ENCODE measurements at places on chromosomes 13 and 19.

- DNase-seq = no peak
These were observed 1044.4 kb downstream of the UQCRFS1 start for GRCh38 chr19:28168557-28168956.

GRCh38 chr13:88761145-88761544 lies 1090.0 kb downstream of the SLITRK5 start:
- DNase-seq = no peak

- DNase-seq = no peak
These were observed 55.7 kb downstream of the TM9SF2 start for GRCh38 chr13:99556867-99557443.

DNA sequence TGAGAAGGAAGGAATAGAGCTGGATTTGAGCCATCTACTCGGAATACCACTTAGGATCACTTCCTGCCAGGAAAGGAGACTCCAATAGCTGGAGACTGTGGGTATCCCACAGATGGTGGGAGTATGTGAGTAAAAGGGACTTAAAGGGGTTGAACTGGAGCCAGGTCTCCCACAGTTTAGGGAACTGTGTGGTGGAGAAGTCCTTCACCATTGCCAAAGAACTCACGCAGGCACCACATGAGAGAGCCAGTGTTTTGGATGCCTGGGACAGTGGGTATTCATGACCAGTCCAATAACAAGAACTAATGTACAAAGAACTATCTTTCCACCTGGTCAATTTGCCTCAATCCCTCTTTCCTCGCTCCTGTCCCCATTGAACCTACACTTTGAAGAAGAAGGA lies 24.4 kb upstream of the MYCBP2 start:
- DNase-seq = no peak

DNA sequence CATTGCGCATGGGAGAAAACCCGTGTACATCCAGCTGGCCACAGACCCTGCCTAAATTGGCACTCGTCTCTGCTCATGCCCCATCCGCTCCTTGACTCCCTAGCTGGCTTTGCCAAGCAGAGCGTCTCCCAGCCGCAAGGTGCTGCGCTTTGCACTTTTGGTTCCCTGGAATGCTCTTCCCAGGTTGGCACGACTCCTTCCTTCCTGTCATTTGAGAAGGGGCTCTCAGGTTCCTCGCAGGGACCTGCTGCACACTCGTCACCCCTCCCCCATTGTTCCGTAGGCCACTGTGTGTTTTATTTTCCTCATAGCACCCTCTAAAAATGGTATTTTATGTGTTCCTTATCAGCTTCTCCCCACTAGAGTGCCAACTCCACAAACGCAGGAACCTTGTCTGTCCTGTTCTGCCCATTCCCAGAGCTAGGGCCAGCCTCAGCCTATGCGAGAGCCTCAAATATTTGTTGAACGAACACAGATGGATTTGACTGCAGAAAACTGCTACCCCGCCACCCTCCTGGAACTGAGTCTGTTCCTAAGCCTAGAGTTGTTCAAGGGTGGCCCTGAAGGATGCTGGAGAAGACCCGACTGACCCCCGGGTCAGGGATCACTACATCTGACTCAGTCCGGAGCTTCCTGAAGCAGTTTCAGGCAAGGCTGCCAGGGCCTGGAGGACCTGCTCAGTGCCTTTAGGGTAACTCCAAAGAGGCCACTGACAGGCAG lies 8.4 kb upstream of the CEBPA start:
- no peak for DNase-seq

- DNase-seq = peak; percentile 24
These were observed 96.6 kb downstream of the SIPA1L3 start for GRCh38 chr19:38003438-38004185.

- no peak for DNase-seq
These were observed 235.8 kb downstream of the EFNB2 start for GRCh38 chr13:106299621-106300020.

DNA sequence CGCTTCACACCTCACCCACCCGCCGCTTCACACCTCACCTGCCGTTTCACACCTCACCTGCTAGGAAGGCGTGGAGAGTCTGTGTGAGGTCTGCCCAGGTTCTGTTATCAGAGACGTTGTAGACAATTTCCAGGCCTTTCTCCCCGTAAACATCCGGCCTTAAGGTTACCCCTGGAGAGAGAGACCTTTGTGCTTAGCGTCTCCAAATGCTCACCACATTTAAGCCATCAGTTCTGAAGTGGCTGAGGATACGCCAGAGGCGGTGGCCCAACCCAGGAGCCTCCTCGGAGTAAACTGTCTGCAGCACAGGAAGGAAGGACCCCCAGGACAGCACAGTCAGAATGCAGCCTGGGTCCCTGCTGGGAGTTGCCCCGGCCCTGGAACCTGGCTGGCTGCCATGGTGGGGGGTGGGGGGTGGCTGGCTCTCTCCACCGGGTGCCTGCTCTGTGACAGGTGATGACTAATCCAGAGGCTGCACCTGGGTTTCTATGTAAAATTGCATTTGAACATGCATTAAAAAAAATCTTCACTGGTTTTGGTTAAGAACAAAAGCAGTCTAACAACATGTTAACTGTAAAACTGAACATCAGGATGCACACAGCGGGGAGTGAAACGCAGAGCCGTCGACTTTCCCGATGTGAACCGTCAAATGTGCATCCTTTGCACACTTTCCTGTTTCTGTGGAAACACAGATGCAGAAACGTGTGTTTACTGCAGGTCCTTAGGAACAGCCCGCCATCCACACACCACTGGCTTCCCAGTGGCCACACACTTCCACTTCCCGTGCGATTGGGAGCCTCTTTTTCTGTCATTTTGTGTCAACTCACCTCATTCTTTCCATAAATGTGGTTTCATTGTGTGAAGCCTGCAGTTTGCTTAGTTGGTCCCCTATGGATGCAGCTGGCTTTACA lies 4.5 kb downstream of the ATP4B start:
- DNase-seq = no peak

DNA sequence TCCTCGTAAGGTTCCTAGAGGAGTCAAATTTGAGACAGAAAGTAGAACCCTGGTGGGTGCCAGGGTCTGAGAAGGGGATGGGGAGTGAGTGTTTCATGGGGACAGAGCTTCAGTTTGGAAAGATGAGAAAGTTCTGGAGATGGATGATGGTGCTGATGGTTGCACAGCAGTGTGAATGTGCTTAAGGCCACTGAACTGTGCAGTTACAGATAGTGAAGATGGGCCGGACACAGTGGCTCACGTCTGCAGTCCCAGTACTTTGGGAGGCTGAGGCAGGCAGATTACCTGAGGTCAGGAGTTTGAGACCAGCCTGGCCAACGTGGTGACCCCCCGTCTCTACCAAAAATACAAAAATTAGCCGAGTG lies 917 bp downstream of the SPC24 start:
- no peak for DNase-seq

- DNase-seq = no peak
These were observed 115.1 kb downstream of the KCNRG start for GRCh38 chr13:50130123-50130946.

DNA sequence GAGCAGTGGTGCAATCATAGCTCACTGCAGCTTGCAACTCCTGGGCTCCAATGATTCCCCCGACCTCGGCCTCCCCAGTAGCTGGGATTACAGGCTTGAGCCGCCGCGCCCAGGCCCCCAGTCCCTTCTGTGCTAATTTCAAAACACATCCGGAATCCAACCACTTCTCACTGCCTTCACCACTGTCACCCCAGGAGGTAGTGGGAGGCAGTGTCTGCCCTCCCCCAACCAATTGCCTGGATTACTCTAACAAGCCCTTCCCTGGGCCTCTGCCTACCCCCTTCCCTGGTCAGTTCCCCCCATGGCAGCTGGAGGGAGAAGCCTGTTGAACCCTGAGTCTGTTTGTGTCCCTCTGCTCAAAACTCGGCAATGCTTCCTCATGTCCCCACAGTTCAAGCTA lies 2.3 kb downstream of the PRAM1 start:
- no peak for DNase-seq

DNA sequence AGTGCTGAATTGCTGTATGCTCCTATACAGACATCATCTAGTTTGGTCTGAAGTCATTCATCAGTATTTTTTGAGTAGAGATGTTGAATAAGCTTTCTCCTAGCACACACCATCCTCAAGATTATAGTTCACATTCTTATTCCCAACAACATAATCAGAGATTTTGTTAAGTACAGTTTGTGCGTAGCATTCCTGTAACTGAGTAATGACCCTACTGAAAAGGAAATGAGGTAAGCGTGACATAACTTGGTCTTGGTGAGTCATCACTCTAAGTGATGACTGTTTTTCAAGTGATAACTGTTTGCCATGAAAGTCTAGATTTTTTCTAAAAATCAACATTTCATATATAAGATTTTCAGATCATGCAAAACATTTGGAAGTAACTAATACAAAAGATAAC lies 18.5 kb upstream of the FAM216B start:
- no peak for DNase-seq

DNA sequence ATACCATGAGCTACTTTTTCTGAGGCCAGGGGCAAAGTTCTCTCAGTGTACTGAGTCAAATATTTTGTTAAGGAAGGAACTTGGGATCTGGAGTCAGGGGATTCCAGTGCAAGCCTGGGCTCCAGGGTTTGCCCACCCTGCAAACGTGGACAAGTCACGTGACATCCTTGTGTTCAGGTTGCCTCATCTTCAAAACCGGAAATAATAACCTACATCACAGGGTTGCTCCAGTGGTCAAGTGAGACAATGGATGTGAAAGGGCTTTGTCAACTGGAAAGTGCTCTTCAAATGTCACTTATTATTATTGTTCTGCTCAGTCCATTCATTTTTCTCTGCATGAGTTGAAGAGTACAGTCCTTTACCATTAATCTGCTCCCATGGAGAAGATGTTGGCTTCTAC lies 414.9 kb downstream of the COG6 start:
- DNase-seq = no peak

DNA sequence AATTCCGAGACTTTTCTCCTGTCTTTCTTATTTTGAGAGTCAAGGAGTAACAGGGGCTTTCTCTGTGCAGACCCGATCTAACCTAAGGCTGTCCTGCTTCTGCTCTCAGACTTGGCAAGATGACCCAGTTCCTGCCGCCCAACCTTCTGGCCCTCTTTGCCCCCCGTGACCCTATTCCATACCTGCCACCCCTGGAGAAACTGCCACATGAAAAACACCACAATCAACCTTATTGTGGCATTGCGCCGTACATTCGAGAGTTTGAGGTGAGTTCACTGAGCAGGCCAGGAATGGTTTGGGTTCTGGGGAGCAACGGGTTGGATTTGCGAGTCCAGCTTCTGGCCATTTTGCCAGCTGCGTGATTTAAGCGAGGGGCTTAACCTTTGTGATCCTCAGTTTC lies 1.0 kb downstream of the SNRNP70 start:
- no peak for DNase-seq

DNA sequence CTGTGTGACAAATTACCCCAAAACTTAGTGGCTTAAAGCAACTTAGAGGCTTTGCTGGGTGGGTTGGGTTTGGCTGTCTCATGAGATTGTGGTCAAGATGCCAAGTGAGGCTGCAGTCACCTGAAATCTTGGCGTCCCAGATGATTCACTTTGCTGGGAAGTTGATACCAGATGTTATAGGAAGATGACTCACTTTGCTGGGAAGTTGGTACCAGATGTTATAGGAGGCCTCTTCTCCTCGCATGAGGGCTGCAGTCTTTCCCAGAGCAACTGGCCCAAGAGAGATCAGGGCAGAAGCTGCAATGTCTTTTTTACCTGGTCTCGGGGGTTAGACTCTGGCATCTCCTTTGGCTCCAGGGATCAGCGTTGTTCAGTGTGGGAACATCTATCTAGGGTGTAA lies 16.8 kb downstream of the TEX29 start:
- DNase-seq = no peak

GRCh38 chr19:54162241-54162805 lies 2.8 kb upstream of the LENG1 start:
- DNase-seq = peak; percentile 61

DNA sequence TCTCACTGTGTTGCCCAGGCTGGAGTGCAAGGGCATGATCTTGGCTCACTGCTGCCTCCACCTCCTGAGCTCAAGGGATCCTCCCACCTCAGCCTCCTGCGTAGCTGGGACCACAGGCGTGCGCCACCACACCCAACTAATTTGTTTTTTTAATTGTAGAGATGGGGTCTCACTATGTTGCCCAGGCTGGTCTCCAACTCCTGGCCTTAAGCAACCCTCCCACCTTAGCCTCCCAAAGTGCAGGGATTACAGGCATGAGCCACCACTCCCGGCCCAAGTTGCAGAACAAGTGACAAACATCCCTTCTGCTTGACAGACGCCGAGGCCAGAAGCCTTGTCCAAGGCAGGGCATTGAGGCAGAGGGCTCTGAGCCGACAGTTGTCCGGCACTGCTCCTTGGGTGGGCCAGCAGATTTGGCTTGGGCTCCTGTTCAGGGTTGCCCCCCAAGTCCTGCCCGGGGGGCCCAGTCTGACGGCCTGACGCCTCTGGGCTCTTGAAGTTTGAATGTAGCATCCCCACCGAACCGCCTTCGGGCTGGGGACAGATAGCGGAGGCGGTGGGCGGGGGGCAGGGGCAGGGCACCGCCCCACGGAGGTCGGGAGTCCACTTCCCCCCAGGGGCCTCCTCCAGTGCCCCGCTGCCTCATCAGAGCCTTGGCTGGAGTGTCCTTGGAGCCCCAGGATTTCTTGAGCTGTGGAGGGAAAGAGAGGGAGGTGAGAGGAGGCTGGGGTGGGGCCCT lies 5.7 kb upstream of the SPACA4 start:
- no peak for DNase-seq

- DNase-seq = no peak
These were observed at the start of gene ZNF285 for GRCh38 chr19:44401139-44402115. Gene ZNF285 (minus strand): TSS chr19:44401608. CDS start chr19:44397213, 4,395 bp downstream.

DNA sequence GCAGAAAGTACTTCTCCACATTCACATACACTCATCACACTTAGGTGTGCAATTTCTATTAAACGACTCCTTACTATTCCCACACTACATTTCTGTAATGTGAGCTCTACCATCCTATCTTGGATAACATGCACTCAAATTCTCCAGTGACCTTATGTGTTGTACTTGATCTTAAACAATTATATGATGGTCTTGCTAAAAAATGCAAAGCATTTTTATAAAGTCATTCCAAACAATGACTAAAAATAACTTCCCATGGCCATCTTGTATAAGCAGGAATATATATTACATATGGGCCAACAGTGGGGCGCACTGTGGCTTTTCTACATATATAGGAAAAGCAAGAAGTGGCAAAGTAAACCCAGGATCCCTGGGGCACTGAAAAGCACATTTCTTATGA lies 155.5 kb downstream of the FLT1 start:
- no peak for DNase-seq

DNA sequence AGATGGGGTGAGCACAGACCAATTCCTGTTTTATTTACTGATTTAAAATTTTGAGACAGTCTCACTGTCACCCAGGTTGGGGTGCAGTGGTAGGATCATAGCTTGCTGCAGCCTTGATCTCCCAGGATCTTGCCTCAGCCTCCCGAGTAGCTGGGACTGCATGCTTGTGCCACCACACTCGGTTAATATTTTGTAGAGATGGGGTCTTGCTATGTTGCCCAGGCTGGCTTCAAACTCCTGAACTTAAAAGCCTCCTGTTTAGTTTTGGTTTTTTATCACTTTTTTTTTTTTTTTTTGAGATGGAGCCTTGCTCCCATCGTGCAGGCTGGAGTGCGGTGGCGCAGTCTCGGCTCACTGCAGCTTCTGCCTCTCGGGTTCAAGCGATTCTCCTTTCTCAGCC lies 4.7 kb downstream of the UBA52 start:
- DNase-seq = no peak
